ENCODE measurements at places on chromosomes 4 and X.

GRCh38 chrX:138150709-138151108 is 560.8 kb downstream of the FGF13 start:
- H3K4me1 ChIP-seq, result no peaks in the 10 kb centered on the region
- H3K36me3 ChIP-seq, result no peaks in the 10 kb centered on the region
- H3K4me3 ChIP-seq, result no peak overlapping the region

GRCh38 chr4:5839751-5840674 is 52.9 kb downstream of the CRMP1 start:
- no peak overlapping the region for H3K4me3 ChIP-seq
- no peak for DNase-seq
- no peak overlapping the region for H3K27ac ChIP-seq
- H3K36me3 ChIP-seq, result no peaks in the 10 kb centered on the region

GRCh38 chrX:5397409-5397808 is 831.3 kb downstream of the NLGN4X start:
- H3K27me3 ChIP-seq, result no peaks in the 10 kb centered on the region
- no peaks in the 10 kb centered on the region for H3K36me3 ChIP-seq
- H3K4me1 ChIP-seq, result no peaks in the 10 kb centered on the region
- no peak overlapping the region for H3K27ac ChIP-seq
- DNase-seq, result no peak
- no peak overlapping the region for H3K4me3 ChIP-seq

- H3K36me3 ChIP-seq, result no peaks in the 10 kb centered on the region
- H3K4me3 ChIP-seq, result no peak overlapping the region
- peaks cover 10% of the 10 kb centered on the region for H3K27me3 ChIP-seq
- H3K27ac ChIP-seq, result no peak overlapping the region
Measured at GRCh38 chrX:136380010-136380769, 79.4 kb downstream of the ADGRG4 start.

DNA sequence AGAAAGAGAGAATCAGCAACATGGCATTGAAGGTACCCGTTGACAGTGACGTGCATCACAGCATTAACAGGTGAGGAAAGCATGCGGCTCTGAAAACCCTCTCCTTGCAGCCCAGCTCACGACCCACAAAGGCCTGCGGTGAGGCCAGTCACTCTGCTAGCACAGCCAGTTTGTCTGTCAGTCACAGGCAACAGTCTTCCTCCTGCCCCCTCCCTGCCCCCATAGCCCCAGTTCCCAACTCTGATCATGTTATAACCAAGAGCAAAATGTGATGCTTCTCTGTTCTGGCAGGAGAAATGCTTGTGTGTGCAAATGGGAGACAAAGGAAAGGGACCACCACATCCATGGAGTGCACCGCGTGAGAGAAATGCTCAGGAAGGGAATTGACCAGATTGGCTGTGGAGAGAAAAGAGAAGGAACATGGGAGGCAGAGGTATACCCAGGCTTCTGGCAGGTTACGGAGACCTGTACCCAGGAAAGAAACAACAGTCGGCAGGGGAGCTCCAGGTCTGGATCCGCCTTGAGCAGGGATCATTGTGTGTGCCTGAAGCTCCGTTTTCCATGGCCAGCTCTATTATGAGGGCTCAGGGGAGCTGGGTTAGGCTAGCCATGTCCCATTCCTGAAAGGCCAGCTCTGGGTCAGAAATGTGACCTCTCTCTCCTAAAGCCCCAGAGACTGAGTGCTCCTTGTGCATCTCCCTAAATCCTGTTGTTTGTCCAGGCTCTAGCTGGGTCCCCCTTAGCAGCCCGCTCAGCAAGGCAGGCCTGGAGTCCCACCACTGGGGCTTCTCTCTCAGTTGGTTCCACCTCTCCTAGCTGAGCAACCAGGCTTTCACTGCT is 139.7 kb upstream of the MAMLD1 start:
- H3K36me3 ChIP-seq, result no peaks in the 10 kb centered on the region
- peaks cover 8% of the 10 kb centered on the region for H3K27me3 ChIP-seq
- no peak overlapping the region for H3K27ac ChIP-seq

- H3K27me3 ChIP-seq, result no peaks in the 10 kb centered on the region
- H3K27ac ChIP-seq, result no peak overlapping the region
- H3K4me3 ChIP-seq, result no peak overlapping the region
- H3K36me3 ChIP-seq, result no peaks in the 10 kb centered on the region
Measured at GRCh38 chr4:162506253-162506652, 342.5 kb upstream of the FSTL5 start.

- no peaks in the 10 kb centered on the region for H3K4me1 ChIP-seq
- H3K4me3 ChIP-seq, result no peak overlapping the region
- no peaks in the 10 kb centered on the region for H3K27me3 ChIP-seq
- no peak for DNase-seq
Measured at GRCh38 chrX:123408821-123409737, 225.0 kb downstream of the GRIA3 start.

DNA sequence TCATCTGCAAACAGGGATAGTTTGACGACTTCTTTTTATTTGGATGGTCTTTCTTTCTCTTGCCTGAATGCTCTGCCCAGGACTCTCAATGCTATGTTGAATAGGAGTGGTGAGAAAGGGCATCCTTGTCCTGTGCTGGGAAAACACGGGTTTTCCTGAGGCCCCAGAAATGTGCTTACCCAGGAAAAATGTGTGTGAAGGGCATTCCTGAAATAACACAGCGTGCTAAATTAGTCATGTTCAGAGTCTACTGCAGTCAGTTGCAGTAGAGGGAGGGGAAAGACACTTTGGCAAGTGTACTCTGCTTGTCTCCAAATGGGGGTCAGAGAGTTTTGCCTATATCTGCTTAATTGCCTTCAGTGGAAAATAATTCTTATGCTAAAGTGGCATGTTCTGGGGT is 153.9 kb downstream of the CCNG2 start:
- no peak for DNase-seq
- no peaks in the 10 kb centered on the region for H3K4me1 ChIP-seq
- H3K27ac ChIP-seq, result no peak overlapping the region
- peaks cover 10% of the 10 kb centered on the region for H3K27me3 ChIP-seq
- H3K36me3 ChIP-seq, result no peaks in the 10 kb centered on the region

GRCh38 chr4:23091711-23092110 is 399.0 kb downstream of the GBA3 start:
- no peaks in the 10 kb centered on the region for H3K36me3 ChIP-seq
- no peak for DNase-seq
- H3K4me1 ChIP-seq, result no peaks in the 10 kb centered on the region
- H3K27ac ChIP-seq, result no peak overlapping the region
- H3K27me3 ChIP-seq, result no peaks in the 10 kb centered on the region

DNA sequence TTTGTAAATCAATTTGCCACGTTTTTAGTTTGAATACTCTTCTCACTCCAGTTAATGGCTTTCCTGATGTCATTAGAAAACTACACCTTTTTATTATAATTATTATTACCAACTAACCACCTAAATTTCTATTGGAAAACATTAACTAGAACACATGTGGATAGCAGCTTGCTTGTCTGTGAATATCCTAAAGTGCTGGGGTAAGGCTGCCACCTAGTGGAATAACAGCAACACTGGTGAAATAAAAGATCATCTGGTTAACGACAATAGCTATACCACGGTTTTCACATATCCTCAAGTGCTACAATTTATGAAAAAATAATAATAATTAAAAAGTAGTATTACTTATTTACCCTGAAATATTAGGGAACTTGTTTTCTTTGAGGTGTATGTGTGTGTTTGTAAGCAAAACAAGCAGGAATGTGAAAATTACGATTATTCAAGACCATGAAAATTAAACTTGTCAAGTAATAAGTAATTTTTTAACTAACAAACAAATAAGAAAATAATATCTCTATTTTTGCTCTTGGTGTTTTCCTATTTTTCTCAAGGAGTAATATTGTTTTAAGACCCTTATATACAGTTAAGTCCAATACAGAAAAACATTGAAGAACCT is 130.1 kb upstream of the TECRL start:
- H3K4me3 ChIP-seq, result no peak overlapping the region
- H3K4me1 ChIP-seq, result no peaks in the 10 kb centered on the region
- no peak overlapping the region for H3K27ac ChIP-seq
- no peaks in the 10 kb centered on the region for H3K27me3 ChIP-seq
- no peaks in the 10 kb centered on the region for H3K36me3 ChIP-seq

DNA sequence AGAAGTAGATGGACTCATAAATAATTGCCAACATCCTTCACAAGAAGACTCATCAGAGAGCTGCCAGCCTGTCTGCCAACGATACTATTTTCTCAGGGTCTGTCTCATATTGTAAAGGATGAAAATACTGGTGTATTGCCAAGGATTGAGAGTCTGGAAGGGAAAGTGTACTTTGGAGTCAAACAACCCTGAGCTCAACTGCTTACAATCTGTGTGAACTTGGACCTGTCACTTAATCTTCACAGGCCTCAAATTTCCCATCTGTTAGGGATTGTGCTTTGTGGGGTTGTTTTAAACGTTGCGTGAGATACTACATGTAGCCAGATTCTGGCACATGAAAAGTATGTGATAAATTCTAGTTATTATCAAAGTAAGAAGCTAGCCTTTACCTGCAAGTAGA is 169.1 kb downstream of the LHFPL1 start:
- no peaks in the 10 kb centered on the region for H3K4me1 ChIP-seq
- no peaks in the 10 kb centered on the region for H3K27me3 ChIP-seq
- no peak for DNase-seq
- no peak overlapping the region for H3K4me3 ChIP-seq
- H3K27ac ChIP-seq, result no peak overlapping the region

DNA sequence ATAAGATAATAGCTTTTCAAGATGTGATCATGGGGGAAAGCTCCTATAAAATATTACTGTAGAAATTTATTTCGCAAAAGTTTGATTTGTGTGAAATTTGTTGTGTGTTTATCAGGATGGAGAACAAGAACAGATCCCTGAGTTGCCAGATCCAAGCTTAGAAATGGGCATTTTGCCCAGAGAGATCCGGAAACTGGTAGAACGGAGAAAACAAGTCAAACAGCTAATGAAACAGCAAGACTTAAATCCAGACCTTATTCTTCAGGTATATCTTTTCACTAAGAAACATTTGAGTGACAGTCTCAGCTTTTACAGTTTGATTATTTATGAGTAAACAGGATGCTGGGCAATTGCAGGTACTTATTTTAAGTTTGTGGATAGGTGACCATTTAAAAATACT is 54.5 kb downstream of the POLA1 start:
- H3K4me1 ChIP-seq, result no peaks in the 10 kb centered on the region
- H3K4me3 ChIP-seq, result no peak overlapping the region
- no peak for DNase-seq
- no peak overlapping the region for H3K27ac ChIP-seq
- no peaks in the 10 kb centered on the region for H3K27me3 ChIP-seq
- peaks cover 19% of the 10 kb centered on the region for H3K36me3 ChIP-seq

GRCh38 chr4:37837446-37837845 is 11.0 kb downstream of the PGM2 start:
- no peak for DNase-seq
- H3K4me3 ChIP-seq, result no peak overlapping the region
- H3K36me3 ChIP-seq, result peaks cover 58% of the 10 kb centered on the region
- H3K4me1 ChIP-seq, result peaks cover 24% of the 10 kb centered on the region
- H3K27ac ChIP-seq, result no peak overlapping the region

DNA sequence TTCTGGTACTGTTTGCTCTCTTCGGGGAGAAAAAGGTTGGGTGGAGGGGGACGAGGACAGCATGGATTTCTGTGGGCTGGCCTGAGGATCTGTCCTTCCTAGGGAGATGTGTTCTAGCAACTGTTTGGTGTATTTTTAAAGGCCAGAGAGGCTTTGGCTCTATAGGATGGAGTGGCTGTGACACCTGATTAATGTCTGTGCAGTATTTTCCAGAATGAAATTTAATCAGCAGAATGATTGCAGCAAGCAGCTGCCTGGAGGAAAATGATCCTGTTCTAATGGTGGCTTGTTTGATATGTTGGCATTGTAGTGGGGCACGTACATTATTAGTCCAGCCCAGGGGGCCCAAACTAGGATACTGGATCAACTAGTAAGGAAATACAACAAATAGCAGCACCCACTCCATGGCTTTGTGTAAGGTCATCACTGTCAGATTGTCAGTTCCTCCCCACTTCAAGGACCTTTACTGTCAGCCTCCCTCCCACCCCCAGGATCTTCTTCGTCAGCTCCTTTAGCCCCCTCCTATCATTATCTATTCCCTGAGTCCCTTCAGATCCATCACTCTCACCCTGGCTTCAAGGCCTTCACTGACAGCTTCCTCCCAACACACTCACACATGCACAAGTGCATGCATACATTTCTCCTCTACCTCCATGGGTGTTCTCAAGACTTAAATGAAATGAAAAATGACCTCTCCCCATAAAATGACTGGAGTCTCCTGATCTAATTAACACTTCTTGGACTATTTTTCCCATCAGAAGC is 10.4 kb upstream of the TMEM255A start:
- H3K4me1 ChIP-seq, result no peaks in the 10 kb centered on the region
- no peaks in the 10 kb centered on the region for H3K36me3 ChIP-seq
- DNase-seq, result no peak

GRCh38 chr4:172654457-172654856 is 514.2 kb upstream of the GALNT7 start:
- DNase-seq, result no peak
- no peaks in the 10 kb centered on the region for H3K27me3 ChIP-seq
- no peak overlapping the region for H3K4me3 ChIP-seq
- no peak overlapping the region for H3K27ac ChIP-seq

GRCh38 chrX:12580548-12580947 is 210.7 kb upstream of the PRPS2 start:
- H3K36me3 ChIP-seq, result no peaks in the 10 kb centered on the region
- no peak overlapping the region for H3K4me3 ChIP-seq
- DNase-seq, result no peak
- no peaks in the 10 kb centered on the region for H3K27me3 ChIP-seq
- H3K27ac ChIP-seq, result no peak overlapping the region

- DNase-seq, result no peak
- H3K27ac ChIP-seq, result peak overlapping the region; percentile 81
- peak overlapping the region; percentile 58 for H3K4me3 ChIP-seq
- H3K36me3 ChIP-seq, result peaks cover 3% of the 10 kb centered on the region
Measured at GRCh38 chrX:9462456-9462855, 2.4 kb upstream of the TBL1X start.

DNA sequence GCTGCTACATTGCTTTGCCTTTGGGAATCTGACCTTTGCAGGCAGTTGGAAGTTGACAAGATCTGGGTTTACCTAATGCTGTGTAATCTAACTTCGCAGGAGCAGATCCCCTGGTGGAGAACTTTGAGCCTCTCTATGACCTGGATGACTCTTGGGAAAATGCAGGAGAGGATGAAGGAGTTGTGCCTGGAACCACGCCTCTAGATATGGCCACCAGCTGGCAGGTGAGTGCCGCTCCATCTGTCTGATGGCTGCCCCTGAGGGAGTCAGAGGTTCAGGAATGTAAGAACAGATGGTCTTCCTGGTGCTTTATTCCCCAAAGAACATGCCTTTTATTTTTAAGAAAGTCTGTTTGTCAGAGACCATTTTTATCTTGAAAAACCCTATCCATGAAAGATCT is 109.3 kb downstream of the NFKB1 start:
- H3K27ac ChIP-seq, result peak overlapping the region; percentile 32
- H3K4me3 ChIP-seq, result no peak overlapping the region
- H3K36me3 ChIP-seq, result peaks cover 90% of the 10 kb centered on the region
- H3K27me3 ChIP-seq, result no peaks in the 10 kb centered on the region

DNA sequence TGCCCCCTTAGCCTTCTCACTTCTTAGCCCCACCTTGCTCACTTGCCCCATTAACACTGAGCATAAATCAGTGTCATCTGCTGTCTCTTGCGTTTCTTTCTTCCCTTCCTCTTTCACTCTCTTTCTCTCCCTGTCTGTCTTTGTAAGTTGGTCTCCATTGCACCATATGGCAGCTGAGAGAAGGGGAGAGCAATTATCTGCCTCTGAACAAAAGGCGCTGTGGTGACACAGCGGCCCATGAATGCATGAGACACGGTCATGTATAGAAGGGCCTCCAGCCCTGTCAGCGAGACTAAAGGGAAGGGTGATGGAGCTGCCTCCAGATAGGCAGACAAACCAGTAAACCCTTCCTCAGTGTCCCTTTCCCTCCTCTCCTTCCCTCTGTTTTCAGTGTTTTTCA is 88.8 kb upstream of the PCDH18 start:
- DNase-seq, result no peak
- no peak overlapping the region for H3K4me3 ChIP-seq
- no peaks in the 10 kb centered on the region for H3K36me3 ChIP-seq
- H3K4me1 ChIP-seq, result no peaks in the 10 kb centered on the region
- no peak overlapping the region for H3K27ac ChIP-seq
